ELF-1 (cell line): ENCODE measurements at places on chromosomes 4 and X.

DNA sequence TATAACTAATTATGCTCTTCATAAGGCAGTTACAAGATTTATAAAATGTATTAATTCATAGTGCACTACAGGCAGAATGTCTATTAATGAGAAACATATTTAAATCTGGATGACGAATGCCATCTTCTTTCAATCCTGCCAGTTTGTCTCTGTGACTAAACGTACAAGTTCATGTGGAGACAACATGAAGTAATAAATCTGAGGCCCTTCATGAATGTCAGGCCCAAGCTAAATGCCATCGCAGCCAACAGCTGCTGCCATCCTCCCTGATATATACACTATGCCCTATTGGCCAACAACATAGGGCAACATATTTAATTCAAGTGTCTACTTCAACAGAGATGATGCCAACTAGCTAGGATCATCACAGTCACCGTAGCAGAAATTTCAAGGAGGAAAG lies 43.7 kb downstream of the TSPAN5 start:
- no peak for DNase-seq

DNA sequence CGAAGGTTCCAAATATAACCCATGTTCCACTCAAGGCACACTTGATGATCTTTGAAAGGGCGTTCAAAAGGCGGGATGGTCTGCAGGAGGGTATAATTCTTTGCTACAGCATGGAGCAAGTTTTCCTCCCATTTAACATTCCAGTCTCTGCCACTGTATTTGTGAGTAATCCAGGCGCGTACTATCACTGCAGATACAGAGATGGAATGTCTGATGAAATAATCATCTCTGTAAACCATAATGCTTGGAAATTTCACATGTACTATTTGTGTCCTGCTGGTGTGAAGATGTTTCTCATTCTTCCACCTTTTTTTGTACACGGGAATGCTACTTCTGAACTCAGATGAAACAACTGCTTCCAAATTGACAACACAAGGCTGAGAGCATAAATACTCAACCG lies 15.5 kb downstream of the SEL1L3 start:
- no peak for DNase-seq

DNA sequence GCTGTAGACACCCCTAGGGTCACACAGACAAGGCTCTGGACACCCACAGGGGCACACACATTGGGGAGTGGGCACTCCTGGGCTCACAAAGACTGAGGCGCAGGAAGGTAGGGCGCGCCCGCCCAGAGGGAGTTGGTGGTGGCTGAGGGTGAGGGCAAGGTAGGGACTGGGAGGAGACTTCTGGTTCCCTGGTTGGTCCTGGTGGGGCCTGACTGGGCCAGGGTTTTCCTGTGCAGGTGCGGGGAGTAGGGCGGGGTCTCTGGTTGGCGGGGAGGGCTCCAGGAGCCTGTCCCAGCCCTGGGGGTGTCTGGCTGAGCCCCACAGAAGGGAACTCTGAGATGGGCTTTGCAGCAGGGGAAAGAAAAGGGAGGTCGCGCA lies 6.7 kb upstream of the WAS start:
- no peak for DNase-seq

DNA sequence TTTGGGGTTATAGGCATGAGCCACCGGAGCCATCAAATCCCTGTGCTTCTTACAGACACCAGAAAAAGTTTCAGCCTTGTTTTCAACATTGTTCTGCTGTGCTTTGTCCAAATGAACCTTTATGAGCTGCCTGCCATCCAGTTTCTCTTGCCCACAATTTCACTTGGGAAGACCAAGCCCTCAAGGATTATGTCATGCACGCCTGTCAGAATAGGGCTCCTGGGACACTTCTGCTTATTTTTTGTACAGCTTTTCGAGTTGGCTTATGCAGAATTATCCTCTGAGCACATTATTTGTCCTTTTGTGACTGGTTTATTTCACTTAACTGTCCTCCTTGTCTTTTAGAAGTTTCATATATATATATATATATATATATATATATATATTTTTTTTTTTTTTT lies 16.2 kb downstream of the UBE2K start:
- DNase-seq, result no peak

DNA sequence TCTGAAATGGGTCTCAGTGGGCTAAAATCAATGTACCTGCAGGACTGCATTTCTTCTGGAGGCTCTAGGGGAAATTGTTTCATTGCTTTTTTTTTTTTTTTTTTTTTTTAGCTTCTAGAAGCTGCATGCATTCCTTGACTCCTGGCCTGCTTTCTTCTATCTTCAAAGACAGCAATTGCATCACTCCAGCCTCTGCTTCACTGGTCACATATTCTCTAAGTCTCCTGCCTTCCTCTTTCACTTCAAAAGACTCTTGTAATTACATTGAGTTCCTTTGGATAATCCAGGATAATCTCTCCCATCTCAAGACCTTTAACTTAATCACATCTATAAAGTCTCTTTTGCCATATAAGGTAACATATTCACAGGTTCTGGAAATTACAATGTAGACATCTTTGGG lies 11.3 kb upstream of the PCYT1B start:
- peak; percentile 25 for DNase-seq

GRCh38 chr4:38663801-38664705 lies at the start of gene KLF3:
KLF3 (plus strand) TSS chr4:38664199; CDS start chr4:38680626, 16,427 bp downstream.
- peak; percentile 82 for DNase-seq

GRCh38 chr4:57191523-57192034 lies 81.4 kb upstream of the IGFBP7 start:
- peak; percentile 68 for DNase-seq
